Mucosa of descending colon (tissue), 3 donors: ENCODE measurements at places on chromosomes 12 and 14. TPM values are rescaled to one million over a fixed set of nuclear protein-coding genes. Genes with fewer than 3 reads are reported as not detected.

Gene SGPP1
- 17.0 TPM for total RNA-seq

Gene COX8C
- total RNA-seq: not detected

Gene KRT79
- total RNA-seq: not detected

Gene AEBP2
- total RNA-seq: 27.7 TPM

Gene IL26
- total RNA-seq: not detected

Gene MSI1
- 6.3 TPM for total RNA-seq

Gene SERPINA12
- total RNA-seq: not detected

Gene SINHCAF
- total RNA-seq: 71.9 TPM

Gene TTC8
- total RNA-seq: 20.2 TPM

Gene MYH7
- 6.2 TPM for total RNA-seq

Gene TMEM116
- total RNA-seq: 11.4 TPM

Gene BDKRB1
- total RNA-seq: 7.7 TPM

Gene NGB
- total RNA-seq: 0.14 TPM

Gene B4GALNT3
- 94.9 TPM for total RNA-seq

Gene WNT1
- total RNA-seq: not detected

Gene ATP23
- total RNA-seq: 13.7 TPM

Gene PLEKHD1
- not detected for total RNA-seq

Gene SALL2
- 1.0 TPM for total RNA-seq

Gene RTN1
- 15.9 TPM for total RNA-seq

Gene PARP2
- total RNA-seq: 14.8 TPM

Gene DPY19L2
- 2.2 TPM for total RNA-seq
